ENCODE measurements at places on chromosomes 3 and 15.
A peak's percentile ranks its signal among the peaks of the same experiment; 100 is the strongest.

GRCh38 chr15:74461847-74462511 is 1.0 kb upstream of the UBL7 start:
- no peak overlapping the region for H3K27ac ChIP-seq
- H3K4me1 ChIP-seq: peaks cover 5% of the 10 kb centered on the region
- H3K36me3 ChIP-seq: peaks cover 7% of the 10 kb centered on the region
- H3K4me3 ChIP-seq: peak overlapping the region; percentile 95
- DNase-seq: no peak

DNA sequence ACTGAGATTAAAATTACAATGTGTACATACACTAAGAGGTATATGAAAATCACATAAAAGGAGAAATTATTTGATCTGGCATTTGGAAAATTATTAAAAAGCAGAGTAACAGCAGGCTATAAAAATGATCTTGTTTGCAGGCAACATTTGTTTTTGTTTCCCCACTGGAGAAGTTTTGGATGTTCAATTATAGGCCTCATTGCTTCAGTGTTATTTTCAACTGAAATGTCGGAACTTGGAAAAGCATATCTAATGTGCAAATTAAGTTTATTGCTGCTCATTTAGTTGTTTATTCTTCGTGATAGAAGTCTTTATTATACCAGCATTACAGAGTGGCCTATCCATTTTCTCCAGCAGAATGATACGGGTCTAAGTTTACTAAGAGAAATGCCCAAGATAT is 263.3 kb downstream of the CNTN6 start:
- DNase-seq: no peak
- no peaks in the 10 kb centered on the region for H3K36me3 ChIP-seq
- no peaks in the 10 kb centered on the region for H3K27me3 ChIP-seq
- no peaks in the 10 kb centered on the region for H3K4me1 ChIP-seq
- no peak overlapping the region for H3K27ac ChIP-seq

- no peak overlapping the region for H3K27ac ChIP-seq
- no peak overlapping the region for H3K4me3 ChIP-seq
- DNase-seq: no peak
- no peaks in the 10 kb centered on the region for H3K36me3 ChIP-seq
- no peaks in the 10 kb centered on the region for H3K4me1 ChIP-seq
Measured at GRCh38 chr3:514192-514591, 317.6 kb downstream of the CHL1 start.

- peaks cover 17% of the 10 kb centered on the region for H3K27me3 ChIP-seq
- no peaks in the 10 kb centered on the region for H3K36me3 ChIP-seq
- no peaks in the 10 kb centered on the region for H3K4me1 ChIP-seq
- no peak within 1 kb of the TSS for H3K4me3 ChIP-seq
Measured at GRCh38 chr15:92393071-92393979, at the start of gene ST8SIA2. Gene ST8SIA2, plus strand, starts transcription at chr15:92393881. Its CDS starts 184 bp downstream, at chr15:92394065.

GRCh38 chr3:102810937-102811336 is 376.1 kb downstream of the ZPLD1 start:
- no peak overlapping the region for H3K27ac ChIP-seq
- H3K4me3 ChIP-seq: no peak overlapping the region
- no peaks in the 10 kb centered on the region for H3K36me3 ChIP-seq
- H3K4me1 ChIP-seq: no peaks in the 10 kb centered on the region
- no peaks in the 10 kb centered on the region for H3K27me3 ChIP-seq

GRCh38 chr3:45985532-45986302 is 9.9 kb downstream of the FYCO1 start:
- H3K4me3 ChIP-seq: no peak overlapping the region
- no peak overlapping the region for H3K27ac ChIP-seq
- DNase-seq: no peak
- H3K27me3 ChIP-seq: no peaks in the 10 kb centered on the region
- H3K4me1 ChIP-seq: peaks cover 10% of the 10 kb centered on the region
- H3K36me3 ChIP-seq: peaks cover 37% of the 10 kb centered on the region

Measured in effector memory CD4-positive, alpha-beta T cell (primary cell).